ENCODE measurements at places on chromosomes 13 and 19. TPM values are rescaled to one million over a fixed set of nuclear protein-coding genes. Genes with fewer than 3 reads are reported as not detected.

The C19orf25 gene
- 14.4 TPM for total RNA-seq

The SSC5D gene
- not detected for total RNA-seq

The METTL21C gene
- not detected for total RNA-seq

GRCh38 chr13:73242515-73243015 is 183.8 kb downstream of the KLF5 start:
- no peaks in the 10 kb centered on the region for H3K36me3 ChIP-seq
- H3K4me3 ChIP-seq, result no peak overlapping the region
- H3K4me1 ChIP-seq, result no peaks in the 10 kb centered on the region
- H3K27ac ChIP-seq, result no peak overlapping the region

GRCh38 chr13:40508127-40508526 is 158.3 kb downstream of the FOXO1 start:
- H3K27me3 ChIP-seq, result no peaks in the 10 kb centered on the region
- H3K27ac ChIP-seq, result no peak overlapping the region
- DNase-seq, result no peak
- H3K36me3 ChIP-seq, result no peaks in the 10 kb centered on the region
- no peak overlapping the region for H3K4me3 ChIP-seq
- no peaks in the 10 kb centered on the region for H3K4me1 ChIP-seq

DNA sequence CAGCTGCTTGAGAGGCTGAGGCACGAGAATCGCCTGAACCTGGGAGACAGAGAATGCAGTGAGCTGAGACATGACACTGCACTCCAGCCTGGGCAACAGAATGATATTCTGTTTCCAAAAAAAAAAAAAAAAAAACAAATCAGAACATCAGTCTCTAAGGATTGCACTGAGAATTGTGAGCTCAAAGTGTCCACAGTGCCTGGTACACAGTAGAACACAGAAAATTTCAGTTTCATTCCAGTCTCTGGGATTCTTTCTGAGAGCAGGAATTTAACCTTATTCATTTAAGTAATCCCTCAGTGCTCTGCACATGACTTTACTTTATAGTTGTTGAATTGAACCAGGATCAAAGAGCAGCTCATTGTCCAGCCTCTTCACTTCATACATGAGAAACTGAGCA is 25.9 kb upstream of the GATAD2A start:
- H3K36me3 ChIP-seq, result no peaks in the 10 kb centered on the region
- H3K4me1 ChIP-seq, result no peaks in the 10 kb centered on the region
- no peak for DNase-seq
- no peak overlapping the region for H3K27ac ChIP-seq

DNA sequence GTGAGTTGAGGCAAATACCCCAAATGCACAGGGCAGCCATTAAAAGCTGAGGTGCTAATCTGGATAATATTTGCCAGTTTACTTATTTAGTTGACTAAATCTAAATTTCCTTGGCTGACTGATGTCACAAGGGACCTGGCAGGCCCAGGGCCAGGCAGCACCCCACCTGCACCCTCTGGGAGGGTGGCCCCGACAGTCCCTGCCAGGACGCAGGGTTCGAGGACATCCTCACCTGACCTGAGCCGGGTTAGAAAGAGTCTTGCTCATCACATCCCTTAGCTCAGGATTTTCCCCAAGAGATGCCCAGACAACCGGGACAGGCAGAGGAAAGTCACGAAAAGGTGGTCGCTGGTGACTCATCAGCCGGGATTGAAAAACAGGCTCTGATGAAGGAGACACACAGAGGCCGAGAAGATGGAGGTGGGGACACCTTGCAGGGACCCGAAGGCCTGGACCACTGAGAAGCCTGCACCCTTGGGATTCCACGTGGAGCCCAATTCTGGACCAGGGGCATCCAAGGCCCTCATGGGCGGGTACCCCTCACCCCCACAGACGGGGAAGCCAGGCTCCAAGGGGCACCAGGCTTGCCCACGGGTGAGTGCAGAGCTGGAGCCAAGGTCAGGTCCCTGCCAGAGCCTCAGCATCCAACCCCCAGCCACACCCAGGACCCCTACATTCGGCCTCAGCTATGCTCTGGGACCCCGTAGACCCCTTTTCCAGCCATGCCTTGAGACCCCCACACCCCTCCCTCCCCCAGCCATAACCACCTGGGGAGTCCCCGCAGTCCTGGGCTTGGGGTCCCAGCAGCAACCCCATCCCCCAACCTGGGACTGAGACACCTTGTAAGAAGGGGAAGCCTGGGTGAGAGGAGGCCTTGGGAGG is 103.2 kb downstream of the SOX1 start:
- H3K4me3 ChIP-seq, result no peak overlapping the region
- peaks cover 32% of the 10 kb centered on the region for H3K4me1 ChIP-seq
- H3K36me3 ChIP-seq, result no peaks in the 10 kb centered on the region

DNA sequence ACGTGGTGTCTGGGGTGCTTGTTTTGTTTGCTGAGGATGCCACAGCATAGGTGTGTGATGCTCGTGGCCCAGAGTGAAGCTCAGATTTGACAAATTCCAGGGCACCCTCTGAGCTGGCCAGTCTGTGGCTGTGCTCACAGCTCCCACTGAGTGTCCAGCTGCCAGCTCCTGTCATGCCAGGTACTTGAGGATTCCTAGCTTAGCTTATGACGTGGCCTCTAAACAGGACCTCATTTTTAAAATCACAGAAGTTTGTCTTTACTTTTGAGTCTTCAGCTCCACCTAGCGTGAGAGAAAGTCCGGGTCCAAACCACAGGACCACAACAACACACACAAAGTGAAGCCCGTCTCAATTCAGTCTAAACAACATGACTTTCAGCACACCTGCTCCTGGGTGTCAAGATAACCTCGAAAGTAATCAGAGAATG is 117.3 kb downstream of the RAB20 start:
- no peaks in the 10 kb centered on the region for H3K27me3 ChIP-seq
- no peaks in the 10 kb centered on the region for H3K4me1 ChIP-seq
- H3K4me3 ChIP-seq, result no peak overlapping the region
- no peaks in the 10 kb centered on the region for H3K36me3 ChIP-seq
- no peak overlapping the region for H3K27ac ChIP-seq
- DNase-seq, result no peak

- H3K4me3 ChIP-seq, result no peak overlapping the region
- no peaks in the 10 kb centered on the region for H3K36me3 ChIP-seq
- DNase-seq, result no peak
- no peak overlapping the region for H3K27ac ChIP-seq
- H3K4me1 ChIP-seq, result no peaks in the 10 kb centered on the region
Observed at GRCh38 chr13:58087566-58087965, 456.0 kb downstream of the PCDH17 start.

DNA sequence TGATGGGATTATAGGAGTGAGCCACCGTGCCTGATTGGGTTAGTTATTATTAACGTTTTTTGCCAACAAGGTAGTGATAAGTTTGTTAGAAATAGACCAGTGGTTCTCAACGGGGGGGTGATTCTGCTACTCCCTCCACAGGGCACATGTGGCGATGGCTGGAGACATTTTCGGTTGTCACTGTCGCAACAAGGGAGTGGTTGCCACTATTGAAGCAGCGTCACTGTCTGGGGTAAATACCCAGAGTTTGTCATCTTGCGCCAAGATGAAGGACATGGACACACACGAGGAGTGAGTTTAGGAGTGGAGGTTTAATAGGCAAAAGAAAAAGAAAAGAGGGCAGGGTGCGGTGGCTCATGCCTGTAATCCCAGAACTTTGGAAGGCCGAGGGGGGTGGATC is 18.9 kb downstream of the ADGRE3 start:
- DNase-seq, result no peak
- no peaks in the 10 kb centered on the region for H3K4me1 ChIP-seq
- H3K27me3 ChIP-seq, result no peaks in the 10 kb centered on the region
- H3K4me3 ChIP-seq, result no peak overlapping the region

All from neural progenitor cell (in vitro differentiated cells).